ENCODE measurements at places on chromosomes 7 and 10.

- no peak for DNase-seq
- H3K27ac ChIP-seq = peak overlapping the region; percentile 87
- H3K36me3 ChIP-seq = no peaks in the 10 kb centered on the region
- H3K27me3 ChIP-seq = peaks cover 17% of the 10 kb centered on the region
- peak overlapping the region; percentile 87 for H3K4me3 ChIP-seq
- no peaks in the 10 kb centered on the region for H3K4me1 ChIP-seq
Observed at GRCh38 chr10:96089116-96089515, 41.0 kb upstream of the ZNF518A start.

DNA sequence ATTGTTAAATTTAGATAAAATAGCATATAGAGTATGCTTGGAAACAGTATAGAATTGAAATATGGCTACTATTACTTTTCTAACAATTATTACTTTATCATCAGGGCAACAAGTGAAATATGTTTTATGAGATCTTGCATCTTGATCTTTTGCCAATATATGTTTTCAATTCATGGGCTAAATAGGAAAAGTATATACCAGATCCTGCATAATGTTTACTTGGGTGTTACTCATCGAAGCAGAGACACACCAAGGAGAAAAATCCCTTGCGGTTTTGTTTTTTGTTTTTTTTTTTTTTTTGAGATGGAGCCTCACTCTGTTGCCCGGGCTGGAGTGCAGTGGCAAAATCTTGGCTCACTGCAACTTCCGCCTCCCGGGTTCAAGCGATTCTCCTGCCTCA, 541.4 kb downstream of the SUGCT start:
- no peaks in the 10 kb centered on the region for H3K4me1 ChIP-seq
- H3K27ac ChIP-seq = no peak overlapping the region
- H3K36me3 ChIP-seq = no peaks in the 10 kb centered on the region
- H3K4me3 ChIP-seq = no peak overlapping the region

DNA sequence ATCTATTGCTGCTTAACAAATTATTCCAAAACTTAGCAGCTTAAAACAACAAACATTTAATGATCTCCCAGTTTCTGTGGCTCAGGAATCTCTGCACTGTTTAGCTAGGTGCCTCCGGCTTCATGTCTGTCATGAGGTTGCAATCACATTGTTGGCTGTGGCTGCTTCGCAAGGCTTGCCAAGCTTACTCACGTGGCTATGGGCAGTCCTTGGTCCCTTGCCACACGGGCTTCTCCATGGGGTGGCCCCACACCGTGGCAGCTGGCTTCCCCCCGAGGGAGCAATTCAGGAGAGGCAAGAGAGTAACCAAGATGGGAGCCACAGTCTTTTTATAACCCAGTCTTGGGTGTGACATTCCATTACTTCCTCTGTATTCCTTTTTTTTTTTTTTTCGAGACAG, 67.4 kb downstream of the NEURL1 start:
- no peaks in the 10 kb centered on the region for H3K27me3 ChIP-seq
- H3K36me3 ChIP-seq = no peaks in the 10 kb centered on the region
- peaks cover 1% of the 10 kb centered on the region for H3K4me1 ChIP-seq
- DNase-seq = no peak
- H3K27ac ChIP-seq = no peak overlapping the region

DNA sequence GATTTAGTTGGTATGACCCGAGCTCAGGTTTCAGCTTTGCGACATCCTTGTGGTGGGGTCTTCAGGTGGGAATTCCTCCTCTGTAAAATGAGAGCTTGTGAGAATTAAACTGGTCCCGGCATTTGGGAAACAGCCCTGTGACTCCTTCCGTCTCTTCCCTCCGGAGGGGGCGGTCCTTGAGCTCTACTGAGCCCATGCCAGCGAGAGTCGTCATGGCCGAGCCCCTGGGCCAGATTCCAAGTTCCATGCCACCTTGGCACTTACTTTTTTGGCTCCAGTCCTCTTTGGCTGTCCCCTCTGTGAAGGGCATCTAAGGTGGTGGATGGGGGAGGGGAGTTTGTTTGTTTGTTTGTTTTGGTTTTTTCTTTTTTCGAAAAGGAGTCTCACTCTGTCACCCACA, 47.6 kb downstream of the GTF2IRD1 start:
- peak; percentile 91 for DNase-seq
- peaks cover 25% of the 10 kb centered on the region for H3K4me1 ChIP-seq
- H3K4me3 ChIP-seq = peak overlapping the region; percentile 43
- H3K27ac ChIP-seq = peak overlapping the region; percentile 54
- H3K36me3 ChIP-seq = no peaks in the 10 kb centered on the region
- no peaks in the 10 kb centered on the region for H3K27me3 ChIP-seq

DNA sequence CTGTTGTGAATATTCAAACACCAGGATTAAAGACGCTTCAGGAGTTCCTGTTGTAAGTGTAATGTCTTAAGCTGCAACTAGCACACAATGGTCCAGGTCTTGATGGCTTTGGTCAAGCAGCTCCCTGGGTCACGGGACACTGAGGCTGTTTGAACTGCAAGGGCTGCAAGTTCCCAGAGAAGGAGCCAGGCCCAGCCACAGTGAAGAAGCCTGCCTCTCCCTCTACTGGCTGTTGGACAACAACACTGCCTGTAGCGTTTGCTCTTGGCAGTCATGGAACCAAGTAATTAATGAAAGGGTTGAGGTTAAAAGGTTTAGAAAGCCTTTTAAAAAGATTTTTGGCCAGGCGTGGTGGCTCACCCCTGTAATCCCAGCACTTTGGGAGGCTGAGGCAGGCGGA, 31.9 kb upstream of the GUSB start:
- H3K36me3 ChIP-seq = no peaks in the 10 kb centered on the region
- DNase-seq = peak; percentile 23
- no peak overlapping the region for H3K27ac ChIP-seq
- H3K4me3 ChIP-seq = no peak overlapping the region

DNA sequence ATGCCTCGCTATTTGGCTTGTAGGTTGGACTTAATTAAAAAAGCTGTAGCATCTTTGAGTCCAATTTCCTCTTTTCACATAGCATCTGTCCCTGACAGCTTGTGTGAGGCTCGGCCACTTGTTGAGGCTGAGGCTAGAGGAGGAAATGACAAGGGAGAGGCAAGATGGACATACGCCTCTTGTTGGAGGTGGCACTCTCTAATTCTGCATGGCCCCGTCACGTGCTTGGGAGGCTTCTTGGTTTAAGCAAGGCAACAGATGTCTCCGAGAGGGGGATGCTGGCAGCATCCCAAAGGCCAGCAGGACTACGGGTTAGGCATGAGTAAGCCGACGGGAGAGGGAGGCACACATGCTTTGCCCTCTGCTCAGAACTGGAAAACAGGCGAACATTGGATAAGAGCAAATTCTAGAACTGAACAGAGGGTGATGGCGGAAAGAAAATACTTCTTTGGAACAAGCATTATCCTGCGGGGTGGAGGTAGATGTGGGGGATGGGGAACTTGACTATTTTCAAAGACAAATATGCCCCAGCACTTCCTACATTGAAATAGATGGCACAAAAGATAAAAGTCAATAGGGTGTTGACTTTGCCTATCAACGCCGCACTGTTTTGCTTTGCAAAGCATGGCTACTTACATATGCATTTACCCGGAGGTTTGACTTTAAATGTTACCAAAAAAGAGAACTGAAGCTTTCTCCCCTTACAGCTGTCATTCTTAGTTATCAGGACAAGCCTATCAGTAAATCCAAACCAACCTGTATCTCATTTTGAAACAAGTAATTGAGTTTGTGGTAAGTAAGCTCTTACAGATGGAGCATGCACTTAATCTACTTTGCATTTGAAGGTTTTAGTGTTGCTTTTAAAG, 94.8 kb downstream of the CHN2 start:
- H3K36me3 ChIP-seq = no peaks in the 10 kb centered on the region
- no peak overlapping the region for H3K27ac ChIP-seq
- no peak overlapping the region for H3K4me3 ChIP-seq
- DNase-seq = no peak
- H3K4me1 ChIP-seq = no peaks in the 10 kb centered on the region

DNA sequence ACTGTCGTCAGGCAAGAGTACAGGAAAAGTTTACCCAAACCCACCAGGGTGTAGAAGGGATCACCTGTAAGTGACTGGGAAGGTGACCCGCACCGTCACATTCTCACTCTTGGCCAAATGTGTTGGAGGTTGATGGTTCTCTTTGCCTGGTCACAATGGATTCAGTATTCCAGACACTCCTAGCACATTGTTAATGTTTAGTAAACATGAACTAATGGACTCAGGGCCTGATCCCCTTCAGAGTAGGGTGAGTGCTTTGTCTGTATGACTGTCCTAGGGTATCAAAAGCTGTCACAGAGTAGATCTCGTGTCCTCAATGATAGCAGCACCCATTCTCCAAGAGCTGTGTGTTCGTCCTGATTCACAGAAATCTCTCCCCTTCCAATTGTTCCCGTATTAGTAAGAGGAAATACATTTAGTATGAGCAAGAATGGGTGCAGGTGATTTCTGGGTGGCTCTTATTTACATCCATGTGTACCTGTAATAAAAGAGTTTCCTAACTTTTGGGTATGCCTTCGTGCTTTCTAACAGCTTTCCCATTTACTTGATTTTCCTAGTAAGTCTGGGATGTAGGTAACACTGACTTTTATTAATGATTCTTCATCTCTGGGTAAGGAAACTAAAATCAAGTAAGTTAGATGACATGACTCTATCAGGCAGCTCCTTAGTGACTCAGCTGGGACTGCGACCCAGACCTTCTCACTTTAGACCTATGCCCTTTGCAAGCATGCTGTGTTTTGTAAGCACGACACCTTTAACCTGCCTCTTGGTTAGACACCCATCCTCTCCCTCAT, 4.7 kb downstream of the EEPD1 start:
- no peak for DNase-seq
- H3K27me3 ChIP-seq = no peaks in the 10 kb centered on the region
- H3K4me1 ChIP-seq = peaks cover 86% of the 10 kb centered on the region
- no peak overlapping the region for H3K27ac ChIP-seq
- H3K36me3 ChIP-seq = no peaks in the 10 kb centered on the region

- no peaks in the 10 kb centered on the region for H3K36me3 ChIP-seq
- no peak overlapping the region for H3K27ac ChIP-seq
- no peaks in the 10 kb centered on the region for H3K4me1 ChIP-seq
- no peak for DNase-seq
- no peak overlapping the region for H3K4me3 ChIP-seq
Observed at GRCh38 chr10:7027237-7027912, 383.5 kb downstream of the SFMBT2 start.

GRCh38 chr10:32041290-32042028, 14.8 kb downstream of the KIF5B start:
- H3K4me3 ChIP-seq = no peak overlapping the region
- H3K4me1 ChIP-seq = no peaks in the 10 kb centered on the region
- H3K36me3 ChIP-seq = peaks cover 14% of the 10 kb centered on the region
- H3K27ac ChIP-seq = peak overlapping the region; percentile 14
- DNase-seq = no peak

- no peak overlapping the region for H3K4me3 ChIP-seq
- no peaks in the 10 kb centered on the region for H3K4me1 ChIP-seq
- no peak overlapping the region for H3K27ac ChIP-seq
- peaks cover 36% of the 10 kb centered on the region for H3K36me3 ChIP-seq
- no peak for DNase-seq
- H3K27me3 ChIP-seq = no peaks in the 10 kb centered on the region
Observed at GRCh38 chr7:151477867-151478266, 37.9 kb upstream of the CRYGN start.

DNA sequence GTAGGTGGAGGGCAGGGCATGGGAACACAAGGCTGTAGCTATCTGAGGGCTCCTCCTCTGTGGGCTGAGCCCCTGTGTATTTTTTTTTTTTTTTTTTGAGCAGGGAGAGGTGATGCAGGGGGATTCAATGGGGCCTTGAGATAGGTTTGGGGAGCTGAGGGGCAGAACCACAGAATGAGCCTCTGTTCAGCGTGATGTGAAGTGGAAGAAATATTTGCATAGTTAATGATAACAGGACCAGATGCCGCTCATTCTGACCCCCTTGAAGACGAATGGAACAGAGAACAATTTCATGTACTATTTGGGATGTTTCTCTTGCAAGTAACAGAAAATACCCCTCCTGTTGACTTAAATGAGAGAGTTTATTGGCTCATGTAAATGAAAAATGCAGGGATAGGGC, 69.7 kb upstream of the EMX2 start:
- H3K4me3 ChIP-seq = no peak overlapping the region
- no peaks in the 10 kb centered on the region for H3K4me1 ChIP-seq
- no peaks in the 10 kb centered on the region for H3K27me3 ChIP-seq
- no peaks in the 10 kb centered on the region for H3K36me3 ChIP-seq

GRCh38 chr10:72098301-72098835, 10.0 kb upstream of the SPOCK2 start:
- no peak for DNase-seq
- no peaks in the 10 kb centered on the region for H3K27me3 ChIP-seq
- H3K27ac ChIP-seq = no peak overlapping the region
- no peaks in the 10 kb centered on the region for H3K4me1 ChIP-seq

GRCh38 chr10:15815242-15815885, 44.9 kb downstream of the MINDY3 start:
- H3K4me3 ChIP-seq = no peak overlapping the region
- DNase-seq = no peak
- peaks cover 14% of the 10 kb centered on the region for H3K36me3 ChIP-seq

DNA sequence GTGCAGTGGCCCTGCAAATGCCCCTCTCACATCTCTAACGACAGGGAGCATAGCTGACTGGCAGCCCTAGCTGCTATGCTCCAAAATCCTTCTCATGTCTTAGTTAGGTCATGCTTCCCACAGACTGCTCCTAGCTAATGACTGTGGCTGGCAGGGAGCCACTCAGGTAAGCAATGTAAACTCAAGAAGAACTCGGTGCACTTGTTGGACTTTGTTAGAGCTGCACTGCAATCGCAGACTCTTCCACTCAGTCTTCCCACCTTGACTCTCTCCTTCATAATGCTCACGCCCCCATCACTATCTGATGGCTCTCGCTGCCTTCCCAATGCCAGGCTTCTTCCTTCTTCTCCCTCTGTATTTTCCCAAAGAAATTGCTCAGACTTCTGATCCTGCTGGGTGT, 24.0 kb downstream of the OR9A2 start:
- no peak overlapping the region for H3K27ac ChIP-seq
- DNase-seq = no peak
- no peaks in the 10 kb centered on the region for H3K36me3 ChIP-seq
- H3K27me3 ChIP-seq = no peaks in the 10 kb centered on the region
- H3K4me1 ChIP-seq = no peaks in the 10 kb centered on the region

DNA sequence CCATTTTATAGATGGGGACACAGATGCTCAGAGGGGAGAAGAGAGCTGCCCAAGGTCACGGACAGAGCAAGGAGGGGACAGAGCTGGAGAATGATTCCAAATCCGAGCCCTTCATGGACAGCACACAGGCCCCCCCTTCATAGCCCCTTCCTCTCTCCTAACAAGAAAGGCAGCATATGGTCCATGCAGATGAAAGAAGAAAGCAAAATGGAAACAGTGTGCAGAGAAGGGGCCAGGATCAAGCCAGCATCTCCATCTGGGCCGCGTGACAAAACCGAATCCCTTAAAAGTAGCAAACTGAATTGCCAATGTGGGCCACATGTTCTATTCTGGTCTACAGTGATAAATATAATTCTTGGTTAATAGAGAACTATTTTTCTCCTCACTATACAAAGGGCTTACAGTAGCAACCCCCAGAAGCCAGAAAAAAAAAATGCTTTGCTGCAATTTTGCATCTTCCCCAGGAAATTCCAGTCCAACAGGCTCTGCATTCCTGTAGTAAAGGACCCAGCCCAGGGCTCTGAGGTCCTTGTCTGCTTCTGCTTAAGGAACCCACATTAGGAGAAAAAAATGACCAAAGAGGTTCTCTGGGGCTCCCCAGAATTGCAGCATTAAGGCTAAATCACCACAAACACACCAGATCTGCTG, 7.8 kb downstream of the CPXM2 start:
- H3K4me1 ChIP-seq = peaks cover 34% of the 10 kb centered on the region
- no peak for DNase-seq
- peak overlapping the region; percentile 84 for H3K27ac ChIP-seq
- no peaks in the 10 kb centered on the region for H3K27me3 ChIP-seq
- H3K36me3 ChIP-seq = no peaks in the 10 kb centered on the region
- H3K4me3 ChIP-seq = no peak overlapping the region

GRCh38 chr7:74121401-74122249, 38.0 kb downstream of the LIMK1 start:
- H3K27ac ChIP-seq = no peak overlapping the region
- H3K4me3 ChIP-seq = no peak overlapping the region
- no peak for DNase-seq
- H3K4me1 ChIP-seq = no peaks in the 10 kb centered on the region
- H3K27me3 ChIP-seq = no peaks in the 10 kb centered on the region

All from tibial artery (tissue), 4 donors.